ENCODE measurements at places on chromosomes 5 and 9.

DNA sequence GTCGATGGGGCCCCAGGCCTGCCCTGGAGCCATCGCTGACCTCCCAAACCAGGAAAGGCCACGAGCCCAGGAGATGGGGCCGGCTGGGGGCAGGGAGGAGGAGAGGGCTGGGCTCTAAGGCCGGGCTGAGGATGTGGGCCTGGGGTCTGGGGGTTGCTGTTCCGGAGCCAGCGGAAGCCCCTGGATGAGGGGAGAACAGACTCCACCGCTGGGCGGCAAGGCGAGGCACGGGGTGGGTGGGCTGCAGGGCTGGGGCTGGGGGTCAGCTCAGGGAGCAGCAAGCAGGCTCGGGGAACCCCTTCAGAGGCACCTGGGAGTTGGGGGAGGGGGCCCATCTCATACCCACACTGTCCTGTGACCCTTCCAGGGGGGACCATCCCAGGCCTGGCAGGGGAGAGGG lies 11.7 kb downstream of the LCN12 start:
- no peak for DNase-seq

GRCh38 chr5:118125687-118126086 lies 862.7 kb downstream of the DTWD2 start:
- no peak for DNase-seq

- no peak for DNase-seq
Observed at GRCh38 chr5:171692936-171693335, 92.7 kb upstream of the SMIM23 start.

DNA sequence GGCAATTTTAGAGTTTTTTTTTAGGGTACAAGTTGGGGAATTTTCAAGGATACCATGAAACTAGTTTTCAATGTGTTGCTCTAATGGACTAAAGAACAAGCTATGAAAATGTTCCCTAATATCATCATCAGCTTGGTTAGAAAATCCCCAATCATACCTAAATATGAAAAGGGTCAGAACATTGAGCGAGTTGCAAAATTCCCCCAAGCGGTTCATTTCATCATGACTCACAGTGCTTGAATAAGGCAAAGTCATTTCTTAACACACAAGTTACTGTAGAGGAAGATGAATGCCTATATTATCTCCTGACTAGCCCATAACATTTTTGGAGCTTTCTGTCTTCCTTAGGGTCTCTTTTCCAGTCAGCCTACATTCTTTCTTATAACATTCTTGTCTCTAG lies 62.7 kb downstream of the ST8SIA4 start:
- DNase-seq = no peak

- no peak for DNase-seq
Observed at GRCh38 chr5:168415971-168416370, 70.3 kb upstream of the RARS1 start.

DNA sequence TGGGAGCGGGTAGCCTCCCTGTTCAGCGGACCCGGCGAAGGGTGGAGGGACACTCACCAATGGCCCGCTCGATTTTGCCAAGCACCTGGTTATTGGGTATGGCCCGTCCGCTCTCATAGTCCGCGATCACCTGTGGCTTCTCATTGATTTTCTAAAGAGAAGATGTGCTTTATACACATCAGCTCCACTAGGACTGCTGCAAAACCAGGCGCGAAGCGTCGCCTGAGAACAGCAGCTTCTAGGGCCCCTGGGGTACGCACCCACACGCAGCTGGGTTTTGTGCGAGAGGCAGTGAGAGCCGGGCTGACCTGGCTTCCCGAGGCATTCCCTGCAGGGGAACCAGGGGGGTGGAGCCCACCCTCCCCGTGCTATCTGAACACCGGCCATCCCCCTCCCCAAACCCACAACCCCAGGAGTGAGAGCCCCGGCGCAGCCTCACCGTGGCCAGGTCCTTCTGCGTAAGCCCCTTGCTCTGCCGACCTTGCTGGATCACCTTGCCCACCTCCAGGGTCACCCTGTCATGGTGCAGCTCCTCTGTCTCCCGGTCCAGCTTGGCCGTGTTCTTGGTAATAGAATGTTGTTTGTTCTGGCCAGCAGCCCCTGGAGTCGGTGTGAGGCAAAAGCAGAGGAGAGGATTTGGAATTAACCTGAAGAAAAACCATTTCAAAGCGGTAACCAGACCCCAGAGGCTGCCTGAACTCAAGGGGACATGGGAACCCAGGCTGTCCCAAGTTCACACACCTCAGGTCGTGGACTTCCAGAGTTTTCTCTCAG lies 3.1 kb downstream of the EDF1 start:
- no peak for DNase-seq

GRCh38 chr9:86368871-86369521 lies 14.8 kb upstream of the TUT7 start:
- no peak for DNase-seq

DNA sequence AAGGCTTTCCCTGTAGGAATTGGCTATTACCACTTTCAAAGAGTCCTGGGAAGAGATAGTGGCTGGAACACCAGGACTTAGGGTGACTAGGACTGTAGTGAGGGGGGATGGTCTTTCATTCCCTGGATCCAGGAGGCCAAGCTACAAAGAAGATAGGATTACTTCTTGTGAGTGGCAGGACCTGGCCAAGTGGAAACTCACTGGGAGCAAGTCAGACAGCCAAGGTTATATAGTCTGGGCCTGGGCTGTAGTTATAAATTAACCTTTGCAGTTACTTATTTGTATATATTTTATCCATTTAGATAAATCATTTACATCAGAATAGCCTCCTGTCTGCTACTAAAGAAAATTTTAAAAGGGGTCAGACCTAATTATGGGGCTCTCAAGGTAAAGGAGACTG lies 124.3 kb downstream of the TLR4 start:
- DNase-seq = no peak

GRCh38 chr5:3607541-3608181 lies 12.0 kb downstream of the IRX1 start:
- no peak for DNase-seq

DNA sequence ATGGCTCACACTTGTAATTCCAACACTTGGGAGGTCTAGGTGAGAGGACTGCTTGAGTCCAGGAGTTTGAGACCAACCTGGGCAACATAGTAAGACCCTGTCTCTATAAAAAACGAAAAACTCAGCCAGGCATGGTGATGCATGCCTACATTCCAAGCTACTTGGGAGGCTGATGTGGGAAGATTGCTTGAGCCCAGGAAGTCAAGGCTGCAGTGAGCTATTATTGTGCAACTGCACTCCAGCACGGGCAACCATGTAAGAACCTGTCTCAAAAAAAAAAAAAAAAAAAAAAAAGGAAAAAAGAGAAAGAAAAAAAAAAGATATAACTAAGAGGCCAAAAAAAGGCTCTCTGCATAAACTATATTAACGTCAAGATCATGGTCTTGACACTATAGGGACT lies 27.3 kb downstream of the GIN1 start:
- DNase-seq = no peak

DNA sequence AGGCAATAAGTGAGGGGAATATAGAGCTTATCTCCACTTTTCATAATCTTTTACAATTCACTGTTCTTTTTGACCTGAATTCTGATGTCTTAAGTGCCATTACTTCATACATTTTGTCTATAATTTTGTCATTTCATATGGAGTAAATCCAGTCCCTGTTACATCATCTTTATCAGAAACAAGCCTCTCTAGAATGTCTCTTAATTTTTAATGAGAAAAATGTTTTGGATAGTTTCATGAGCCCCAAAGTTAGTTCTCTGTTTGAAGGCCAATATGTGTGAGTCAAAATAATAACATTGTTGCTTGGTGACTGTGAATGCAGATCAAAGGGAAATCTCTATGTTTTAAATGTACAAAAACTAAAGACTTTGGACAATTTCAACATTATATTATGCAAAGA lies 329.6 kb upstream of the ARRDC3 start:
- no peak for DNase-seq

DNA sequence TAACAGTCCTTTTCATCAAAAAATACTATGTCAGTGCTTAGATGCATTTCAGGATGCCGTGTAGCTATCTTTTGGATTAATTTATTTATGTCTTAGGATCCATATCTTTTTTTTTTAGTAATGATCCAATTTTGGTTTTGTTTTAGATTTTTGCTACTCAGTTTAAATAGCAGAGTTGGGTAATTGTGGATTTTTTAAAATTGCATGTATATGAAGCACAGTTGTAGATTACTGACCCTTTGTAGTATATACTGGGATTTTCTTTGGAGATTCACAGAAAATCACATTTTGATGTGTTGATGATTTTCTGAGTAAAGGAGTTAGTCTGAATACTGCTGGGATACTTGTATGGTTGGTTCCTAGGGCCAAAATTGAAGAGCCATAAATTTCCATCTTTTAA lies 111.8 kb downstream of the NIPBL start:
- DNase-seq = no peak

DNA sequence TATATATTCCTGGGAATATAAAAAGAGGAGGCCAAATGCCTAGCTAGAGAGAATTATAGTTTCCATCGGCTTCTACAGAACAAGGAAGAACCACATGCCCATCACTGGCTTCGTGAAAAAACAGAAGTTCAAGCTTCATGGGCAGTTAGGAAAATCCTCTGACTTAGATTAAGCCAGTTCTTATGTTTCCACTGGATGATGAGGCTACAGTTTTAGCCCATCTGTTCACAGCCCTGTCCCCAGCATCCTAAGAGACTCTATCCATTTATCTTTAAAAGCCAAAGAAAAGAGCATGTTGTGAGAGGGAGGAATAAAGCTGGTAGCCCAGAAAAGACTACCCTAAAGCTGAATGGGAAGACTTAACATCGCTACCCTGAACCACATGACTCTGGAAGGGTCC lies 285.5 kb upstream of the WWC1 start:
- DNase-seq = no peak

- DNase-seq = no peak
Observed at GRCh38 chr9:100087218-100087617, 11.6 kb downstream of the ERP44 start.

DNA sequence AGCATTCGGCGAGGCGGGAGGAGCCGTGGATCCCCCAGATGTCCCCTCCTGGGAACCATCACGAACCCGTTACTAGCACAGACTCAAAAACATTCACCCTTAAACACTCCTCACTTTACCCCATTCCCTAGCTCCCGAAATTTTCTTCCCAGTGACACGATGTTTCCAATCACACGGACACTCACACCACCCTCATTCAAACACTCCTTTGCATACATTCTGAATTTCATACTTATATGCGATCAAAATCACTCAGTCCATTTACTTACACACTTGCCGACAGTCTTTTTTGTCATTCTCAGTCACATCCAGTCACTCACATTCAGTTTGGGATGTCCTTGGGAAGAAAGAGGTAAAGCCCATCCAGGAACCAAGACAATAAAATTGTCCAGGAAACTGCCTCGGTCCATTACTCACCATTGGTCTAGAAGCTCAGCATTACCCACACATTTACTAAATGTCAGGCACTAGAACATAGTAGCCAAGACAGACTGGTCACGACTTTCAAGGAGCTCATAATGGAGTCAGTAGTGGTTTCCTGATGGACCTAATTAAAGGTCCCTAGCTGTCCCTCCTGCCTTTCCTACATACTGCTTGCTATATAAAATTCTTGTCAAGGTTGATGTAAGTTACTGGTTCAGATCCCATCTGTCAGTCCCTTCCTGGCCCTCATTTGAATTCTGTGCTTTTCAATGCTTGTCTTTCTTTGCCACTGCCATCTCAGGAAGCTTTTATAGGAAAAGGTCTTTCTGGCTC lies 574 bp downstream of the SLC35A4 start:
- no peak for DNase-seq

DNA sequence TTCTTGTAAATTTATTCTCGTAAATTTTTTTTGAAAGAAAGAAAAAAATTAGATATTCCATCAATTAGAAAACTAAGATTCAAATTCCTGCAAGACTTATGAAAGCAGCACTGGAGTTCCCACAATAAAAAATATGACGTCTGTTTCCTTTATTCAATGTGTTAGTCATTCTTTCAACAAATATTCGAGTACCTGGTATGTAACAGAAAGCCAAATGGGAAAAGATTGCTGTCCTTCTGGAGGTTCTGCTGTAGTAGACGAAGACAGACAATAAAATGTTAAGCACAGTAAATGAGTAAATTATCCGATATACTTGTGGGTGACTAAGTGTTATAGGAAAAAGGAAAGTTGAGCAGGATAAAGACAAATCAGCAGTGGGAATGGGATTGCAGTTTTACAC lies 92.2 kb downstream of the ADAMTSL1 start:
- no peak for DNase-seq

GRCh38 chr9:69801989-69802388 lies 18.6 kb upstream of the CFAP95 start:
- no peak for DNase-seq

Measured in Right ventricle myocardium superior (tissue), 1 donor.